H1 (cell line): ENCODE measurements at places on chromosomes 13 and 19.

GRCh38 chr19:47186446-47187334 lies 44.3 kb downstream of the BBC3 start:
- no peak for DNase-seq

GRCh38 chr19:38060331-38060730 lies 153.3 kb downstream of the SIPA1L3 start:
- DNase-seq = no peak

DNA sequence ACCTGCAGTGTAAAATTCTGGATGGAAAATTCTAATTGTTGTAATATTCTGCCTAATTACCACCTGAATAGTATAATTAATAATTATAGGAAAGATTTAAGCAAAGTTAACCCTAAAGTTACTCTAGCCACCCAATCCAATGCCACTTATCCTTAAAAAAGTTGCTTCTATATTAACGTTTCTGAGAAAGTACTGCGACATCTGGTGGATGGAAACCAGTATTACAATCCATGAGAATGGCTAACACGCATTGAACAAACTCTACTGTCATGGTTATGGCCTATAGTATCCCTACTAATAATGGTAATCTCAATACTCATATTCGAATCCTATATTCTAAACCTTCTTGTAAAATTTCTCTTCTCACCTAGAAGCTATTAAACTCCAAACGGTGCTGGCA lies 1551.8 kb downstream of the SLITRK1 start:
- DNase-seq = no peak

DNA sequence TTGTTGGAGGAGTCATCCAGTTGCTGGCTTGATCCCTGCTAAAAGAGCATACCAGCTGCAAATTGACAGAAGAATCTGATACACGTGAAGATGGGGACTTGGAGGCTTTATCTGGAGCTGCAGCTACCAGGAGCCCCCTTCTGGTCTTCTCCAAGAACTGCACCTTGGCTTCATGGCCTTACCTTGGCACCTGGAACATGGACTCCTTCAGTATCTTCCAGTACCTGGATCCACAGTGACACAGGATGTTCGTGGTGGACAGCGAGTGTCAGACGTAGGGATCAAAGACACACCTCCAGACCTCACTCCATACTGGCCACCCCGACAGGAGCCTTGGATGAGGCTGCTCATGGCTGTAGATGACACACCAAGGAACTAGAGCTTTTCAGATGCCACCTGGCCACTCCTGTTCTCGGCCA lies 9.9 kb upstream of the ACSBG2 start:
- peak; percentile 47 for DNase-seq

- peak; percentile 60 for DNase-seq
Observed at GRCh38 chr19:50489461-50490011, 12.9 kb upstream of the GARIN5A start.

- DNase-seq = no peak
Observed at GRCh38 chr13:24203811-24204210, 43.3 kb downstream of the SPATA13 start.

- no peak for DNase-seq
Observed at GRCh38 chr13:55981381-55981780, 1159.3 kb upstream of the PRR20A start.

- DNase-seq = no peak
Observed at GRCh38 chr13:110213461-110214074, 93.4 kb downstream of the COL4A1 start.

DNA sequence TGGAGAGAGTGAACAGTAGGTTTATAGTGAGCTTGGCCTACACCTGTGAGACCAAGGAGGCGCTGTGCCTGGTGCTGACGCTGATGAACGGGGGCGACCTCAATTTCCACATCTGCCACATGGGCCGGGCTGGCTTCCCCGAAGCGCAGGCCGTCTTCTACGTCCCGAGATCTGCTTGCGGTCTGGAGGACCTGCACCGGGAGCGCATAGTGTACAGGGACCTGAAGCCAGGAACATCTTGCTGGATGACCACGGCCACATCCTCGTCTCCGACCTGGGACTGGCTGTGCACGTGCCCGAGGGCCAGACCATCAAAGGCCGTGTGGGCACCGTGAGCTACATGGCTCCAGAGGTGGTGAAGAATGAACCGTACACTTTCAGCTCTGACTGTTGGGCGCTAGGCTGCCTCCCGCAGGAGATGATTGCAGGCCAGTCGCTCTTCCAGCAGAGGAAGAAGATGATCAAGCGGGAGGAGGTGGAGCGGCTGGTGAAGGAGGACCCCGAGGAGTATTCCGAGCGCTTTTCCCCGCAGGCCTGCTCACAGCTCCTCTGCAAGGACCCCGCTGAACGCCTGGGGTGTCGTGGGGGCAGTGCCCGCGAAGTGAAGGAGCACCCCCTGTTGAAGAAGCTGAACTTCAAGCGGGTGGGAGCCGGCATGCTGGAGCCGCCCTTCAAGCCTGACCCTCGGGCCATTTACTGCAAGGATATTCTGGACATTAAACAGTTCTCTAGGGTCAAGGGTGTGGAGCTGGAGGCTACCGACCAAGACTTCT lies 139.0 kb downstream of the ZDHHC20 start:
- DNase-seq = no peak

DNA sequence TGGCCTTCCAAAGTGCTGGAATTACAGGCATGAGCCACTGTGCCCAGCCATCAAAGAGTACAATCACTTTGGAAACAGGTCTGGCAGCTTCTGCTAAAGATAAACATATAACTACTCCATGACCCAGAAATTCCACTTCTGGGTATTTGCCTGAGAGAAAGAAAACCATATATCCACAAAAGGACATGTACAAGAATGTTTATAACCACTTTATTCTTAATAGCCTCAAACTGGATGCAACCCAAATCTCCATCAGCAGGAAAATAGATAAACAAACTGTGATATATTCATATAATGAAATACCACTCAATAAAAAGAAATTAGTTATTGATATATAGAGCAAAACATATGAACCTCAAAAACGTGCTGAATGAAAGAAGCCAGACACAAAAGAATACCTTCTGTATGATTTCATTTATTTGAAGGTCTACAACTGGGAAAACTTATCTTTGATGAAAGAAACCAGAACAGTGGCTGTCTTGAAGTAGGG lies 40.5 kb downstream of the TEX26 start:
- DNase-seq = no peak
